ENCODE measurements at places on chromosomes 5 and 9. TPM values are rescaled to one million over a fixed set of nuclear protein-coding genes. Genes with fewer than 3 reads are reported as not detected.
A peak's percentile ranks its signal among the peaks of the same experiment; 100 is the strongest.

- H3K27me3 ChIP-seq = no peaks in the 10 kb centered on the region
- H3K4me3 ChIP-seq = no peak overlapping the region
- H3K36me3 ChIP-seq = no peaks in the 10 kb centered on the region
- no peaks in the 10 kb centered on the region for H3K4me1 ChIP-seq
- DNase-seq = peak; percentile 17
- H3K27ac ChIP-seq = no peak overlapping the region
Observed at GRCh38 chr9:122498883-122499288, 11.7 kb upstream of the OR1J2 start.

SPINK13 gene
- not detected for total RNA-seq

PRUNE2 gene
- total RNA-seq = 15.8 TPM

DNA sequence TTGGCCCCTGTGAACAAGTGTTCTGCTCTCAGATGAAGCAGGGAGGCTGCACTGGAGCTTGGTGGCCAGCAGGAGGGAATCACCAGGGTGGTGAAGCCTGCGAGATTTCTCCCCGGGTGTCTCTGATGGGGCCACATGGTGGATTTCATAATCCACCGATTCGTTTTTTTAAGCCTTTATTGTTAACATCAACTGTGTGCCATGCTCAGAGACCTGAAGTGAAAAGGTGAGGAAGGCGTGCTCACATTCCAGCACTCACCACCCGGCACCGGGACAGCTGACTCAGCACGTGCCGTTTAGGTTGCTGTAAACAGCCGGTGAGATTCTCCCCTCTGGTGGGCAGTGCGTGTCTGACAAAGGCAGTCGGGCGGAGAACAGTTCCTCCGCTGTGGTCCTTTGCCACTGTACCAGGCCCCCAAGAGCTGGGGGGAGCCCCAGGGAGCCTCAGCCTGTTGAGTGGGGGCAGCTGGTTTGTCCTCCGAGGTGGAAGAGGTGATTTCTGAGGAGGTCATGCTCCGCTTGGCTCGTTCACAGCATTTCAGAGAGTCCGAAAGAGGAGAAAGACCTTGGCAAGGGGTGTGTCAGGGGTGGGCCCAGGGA lies 12.7 kb upstream of the AHRR start:
- H3K4me3 ChIP-seq = no peak overlapping the region
- H3K27me3 ChIP-seq = no peaks in the 10 kb centered on the region
- peaks cover 8% of the 10 kb centered on the region for H3K4me1 ChIP-seq
- H3K27ac ChIP-seq = no peak overlapping the region
- H3K36me3 ChIP-seq = no peaks in the 10 kb centered on the region

SNCAIP gene
- 12.7 TPM for total RNA-seq
